Esophagus mucosa (tissue), 1 donor: ENCODE measurements at places on chromosomes 11 and 22. TPM values are rescaled to one million over a fixed set of nuclear protein-coding genes. Genes with fewer than 3 reads are reported as not detected.

- no peak for ATAC-seq
Observed at GRCh38 chr11:111364503-111364902, 14.6 kb downstream of the POU2AF1 start.

DNA sequence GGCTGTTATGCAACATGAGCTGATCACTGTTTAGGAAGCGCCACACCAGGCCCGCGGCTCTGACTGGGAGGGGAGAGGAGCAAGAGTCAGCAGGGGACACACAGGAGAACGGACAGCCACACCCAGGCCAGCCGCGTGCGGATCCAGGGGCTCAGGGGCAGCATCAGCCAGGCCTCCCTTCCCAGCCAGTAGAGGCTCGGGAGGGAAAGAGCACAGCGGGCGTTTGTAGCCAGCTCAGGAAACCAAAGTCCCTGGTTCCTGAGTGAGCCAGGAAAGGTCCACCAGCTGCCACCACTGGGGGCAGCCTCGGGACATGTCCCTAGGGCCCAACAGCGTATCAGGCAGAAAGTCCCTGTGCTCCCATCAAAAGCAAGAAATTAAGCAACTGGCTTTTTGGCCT is 71.8 kb upstream of the PITPNB start:
- ATAC-seq = peak; percentile 18

GRCh38 chr11:126718276-126718675 is 282.3 kb downstream of the KIRREL3 start:
- no peak for ATAC-seq

- no peak for ATAC-seq
Observed at GRCh38 chr22:32949391-32950173, 108.6 kb downstream of the SYN3 start.

- ATAC-seq = no peak
Observed at GRCh38 chr11:74602637-74603556, 10.5 kb downstream of the POLD3 start.

DNA sequence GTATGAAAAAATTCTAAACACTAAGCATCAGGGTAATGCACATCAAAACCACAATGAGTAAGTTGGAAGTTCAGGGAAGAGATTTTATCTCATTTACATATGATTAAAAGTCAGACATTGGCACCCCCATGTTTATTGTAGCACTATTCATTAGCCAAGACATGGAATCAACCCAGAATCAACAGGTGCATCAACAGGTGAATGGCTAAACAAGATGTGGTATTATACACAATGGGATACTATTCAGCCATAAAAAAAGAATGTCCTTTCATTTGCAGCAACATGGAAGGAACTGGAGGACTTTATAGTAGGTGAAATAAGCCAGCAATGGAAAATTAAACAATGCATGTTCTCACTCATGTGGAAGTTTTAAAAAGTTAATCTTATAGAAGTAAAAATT is 17.6 kb upstream of the TTC17 start:
- ATAC-seq = no peak

The SOX10 gene
- total RNA-seq = 0.44 TPM
